ENCODE measurements at places on chromosomes 6 and 20.

GRCh38 chr6:36618366-36619355 is 24.5 kb downstream of the SRSF3 start:
- no peak for DNase-seq

DNA sequence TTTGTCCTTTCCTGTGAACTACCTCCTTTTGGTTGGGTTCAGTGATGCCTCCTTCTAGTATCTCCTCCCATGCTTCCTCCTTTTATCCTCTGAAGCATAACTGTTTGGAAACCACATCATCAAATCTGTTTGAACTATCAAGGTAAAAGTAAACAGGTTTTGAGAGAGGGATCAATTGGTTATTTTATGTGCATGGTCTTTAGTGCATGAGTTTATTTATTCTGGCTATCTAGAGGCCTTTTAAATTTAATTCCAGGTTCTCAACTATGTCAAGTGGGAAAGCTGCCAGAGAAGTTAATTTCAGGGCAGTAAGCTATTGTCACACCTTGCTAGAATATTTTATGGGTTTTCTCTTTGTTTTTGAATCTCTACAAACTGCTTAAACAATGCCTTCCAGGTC is 54.1 kb downstream of the WASF1 start:
- DNase-seq = no peak

GRCh38 chr6:32974016-32974333 is 5.6 kb downstream of the BRD2 start:
- peak; percentile 71 for DNase-seq

- DNase-seq = peak; percentile 90
Measured at GRCh38 chr20:47317127-47317895, 39.2 kb downstream of the ZMYND8 start.

DNA sequence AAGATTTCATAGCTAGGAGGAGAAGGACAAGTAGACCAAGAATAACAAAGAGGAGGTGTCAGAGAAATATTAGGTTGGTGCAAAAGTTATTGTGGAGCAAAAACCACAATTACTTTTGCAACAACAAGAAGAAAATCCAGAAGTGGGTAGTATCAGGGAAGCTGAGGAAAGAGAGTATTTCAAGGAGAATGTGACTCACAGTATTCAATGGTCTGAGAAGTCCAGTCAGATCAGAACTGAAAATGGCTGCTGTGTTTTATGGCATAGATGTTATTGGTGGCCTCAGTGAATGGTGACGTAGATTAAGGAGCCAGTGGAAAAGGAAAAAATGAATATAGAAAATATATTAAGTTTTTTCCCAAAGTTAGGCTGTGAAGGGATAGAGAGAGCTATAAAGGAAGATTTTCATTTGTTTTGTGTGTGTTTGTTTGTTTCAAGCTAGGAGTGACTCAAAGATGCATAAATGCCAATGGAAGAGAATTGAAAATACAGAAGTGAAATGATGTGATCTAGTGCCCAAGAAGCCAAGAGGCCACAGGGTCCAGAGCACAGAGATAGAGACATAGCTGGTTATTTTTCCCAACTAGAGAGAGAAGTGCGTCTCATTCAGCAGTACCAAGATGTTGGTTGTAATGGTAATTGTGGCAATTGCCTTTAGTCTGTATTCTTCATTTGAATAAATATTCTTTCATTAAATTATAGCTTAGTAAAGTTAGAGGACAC is 112.8 kb downstream of the ADTRP start:
- DNase-seq = no peak

GRCh38 chr6:170445971-170446370 is 107.1 kb downstream of the PSMB1 start:
- DNase-seq = no peak

DNA sequence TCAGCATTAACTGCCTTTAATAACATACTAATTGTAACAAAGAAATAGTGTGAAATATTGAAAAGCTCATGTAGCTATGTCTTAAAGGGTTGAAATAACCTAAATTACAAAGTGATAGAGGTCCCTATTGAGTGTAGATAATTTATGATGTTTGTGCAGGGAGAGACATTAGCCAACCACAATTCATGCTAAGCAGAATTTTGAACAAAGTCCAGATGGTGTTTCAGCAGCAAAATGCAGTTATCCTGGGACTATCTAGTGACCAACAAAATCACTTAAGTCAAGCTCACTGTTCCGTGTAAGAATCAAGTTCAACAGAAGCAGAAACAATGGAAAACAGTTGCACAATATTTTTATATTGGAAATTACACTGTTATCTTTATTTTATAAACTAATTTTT is 218.5 kb downstream of the SIM1 start:
- DNase-seq = no peak

DNA sequence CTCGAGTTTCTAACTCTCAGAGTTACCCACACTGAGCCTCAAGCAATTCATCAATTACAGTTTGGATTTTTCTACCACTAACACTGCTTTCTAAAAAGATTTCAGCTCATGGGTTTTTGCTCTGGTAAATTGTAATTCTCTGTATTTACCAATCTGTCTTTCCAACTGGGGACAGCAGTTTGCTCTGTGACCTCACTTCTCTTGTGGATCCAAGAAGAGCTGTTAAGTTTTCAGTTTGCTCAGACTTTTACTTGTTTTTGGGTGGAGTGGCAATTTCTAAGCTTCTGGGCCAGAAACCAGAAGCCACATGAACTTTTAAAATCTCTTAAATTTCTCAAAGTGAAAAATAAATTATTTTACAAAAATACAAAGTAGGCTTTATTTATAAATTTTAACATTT is 74.2 kb downstream of the ROS1 start:
- no peak for DNase-seq

GRCh38 chr6:35154947-35155346 is 13.8 kb upstream of the TCP11 start:
- no peak for DNase-seq

DNA sequence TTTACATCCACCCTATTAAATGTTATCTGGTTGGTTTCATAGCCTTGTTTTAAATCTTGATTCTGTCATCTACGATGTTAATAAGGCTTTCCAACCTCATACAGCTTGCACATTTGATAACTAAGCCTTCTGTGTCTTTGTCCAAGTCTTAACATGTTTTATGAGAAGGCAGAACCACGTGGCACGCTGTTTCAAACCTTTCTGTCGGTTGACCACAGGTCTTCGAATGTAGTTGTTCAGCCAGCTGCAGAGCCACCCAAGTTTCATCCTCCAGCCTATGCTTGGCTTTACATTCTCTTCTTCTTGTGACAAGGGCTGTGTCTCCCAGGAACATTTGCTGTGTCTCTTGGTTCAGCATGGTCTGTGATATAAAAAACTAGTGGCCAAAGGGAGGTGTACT is 15.7 kb upstream of the SGK2 start:
- no peak for DNase-seq

- no peak for DNase-seq
Measured at GRCh38 chr6:99011151-99011550, 63.4 kb upstream of the FBXL4 start.

DNA sequence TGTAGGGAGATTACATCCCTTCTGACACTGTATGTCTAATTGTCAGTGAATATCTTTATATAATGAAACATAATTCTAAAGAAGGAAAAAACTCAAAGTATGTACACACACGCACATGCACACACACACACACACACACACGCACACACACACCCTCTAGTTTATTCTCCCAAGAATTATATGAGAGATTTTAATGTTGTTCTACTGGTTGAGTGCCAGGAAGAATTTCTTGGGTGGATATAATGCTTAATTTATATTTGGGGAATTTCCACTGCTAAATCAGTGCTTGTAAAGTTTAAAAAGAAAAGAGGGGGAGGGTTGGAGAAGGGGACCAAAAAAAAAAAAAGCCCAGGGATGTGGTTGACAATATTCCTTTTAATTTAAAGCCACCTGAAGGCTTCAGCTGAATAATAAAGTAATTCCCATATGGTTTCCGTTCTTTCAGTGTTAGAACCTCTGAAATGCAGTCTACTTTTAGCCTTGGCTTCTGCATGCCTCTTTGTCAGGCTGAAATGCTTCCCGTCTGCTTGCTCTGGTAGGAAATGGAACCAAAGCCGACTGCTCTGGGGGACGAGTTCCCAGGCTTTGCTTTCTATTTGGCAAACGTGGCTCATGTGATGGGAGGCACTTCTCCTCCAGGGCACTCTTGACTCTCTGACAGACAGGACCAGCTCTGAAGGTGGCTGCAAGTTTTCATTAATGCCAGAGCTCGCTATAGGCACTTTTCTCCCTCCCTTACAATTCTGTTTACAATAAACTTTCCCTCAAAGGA is 225.4 kb downstream of the PRL start:
- DNase-seq = peak; percentile 23

DNA sequence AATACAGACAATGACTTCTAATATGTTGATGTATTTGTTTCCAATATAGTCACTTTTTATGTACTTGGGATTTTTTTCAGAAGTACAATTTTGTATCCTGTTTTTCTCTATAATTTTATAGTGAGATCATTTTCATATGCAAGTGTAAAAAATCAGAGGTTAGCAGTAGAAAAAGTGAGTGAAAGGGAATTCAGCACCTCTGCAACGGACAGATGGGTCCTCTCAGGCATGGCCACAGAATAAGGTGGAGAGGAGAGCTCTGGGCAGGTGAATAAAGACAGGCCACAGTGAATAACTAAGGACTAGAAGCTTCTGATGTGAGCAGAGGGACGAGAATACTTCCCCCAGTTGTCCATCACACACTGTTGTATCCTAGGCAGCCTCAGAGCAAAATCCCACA is 210.1 kb upstream of the CNR1 start:
- no peak for DNase-seq

- no peak for DNase-seq
Measured at GRCh38 chr20:43715511-43715910, 11.3 kb downstream of the GTSF1L start.

- no peak for DNase-seq
Measured at GRCh38 chr6:1970151-1970561, 275.2 kb downstream of the GMDS start.

- DNase-seq = no peak
Measured at GRCh38 chr6:125718109-125718508, 31.3 kb upstream of the HEY2 start.

- no peak for DNase-seq
Measured at GRCh38 chr20:49890471-49891361, 24.6 kb downstream of the SPATA2 start.

- no peak for DNase-seq
Measured at GRCh38 chr6:35686873-35687555, 1.7 kb downstream of the FKBP5 start.

- no peak for DNase-seq
Measured at GRCh38 chr6:4660377-4661321, 115.6 kb upstream of the CDYL start.

GRCh38 chr6:130132286-130132701 is 90.5 kb downstream of the SAMD3 start:
- DNase-seq = no peak

- DNase-seq = no peak
Measured at GRCh38 chr6:29956518-29956917, 14.2 kb downstream of the HLA-A start.

- DNase-seq = no peak
Measured at GRCh38 chr6:137084865-137085617, 40.3 kb upstream of the IL20RA start.

DNA sequence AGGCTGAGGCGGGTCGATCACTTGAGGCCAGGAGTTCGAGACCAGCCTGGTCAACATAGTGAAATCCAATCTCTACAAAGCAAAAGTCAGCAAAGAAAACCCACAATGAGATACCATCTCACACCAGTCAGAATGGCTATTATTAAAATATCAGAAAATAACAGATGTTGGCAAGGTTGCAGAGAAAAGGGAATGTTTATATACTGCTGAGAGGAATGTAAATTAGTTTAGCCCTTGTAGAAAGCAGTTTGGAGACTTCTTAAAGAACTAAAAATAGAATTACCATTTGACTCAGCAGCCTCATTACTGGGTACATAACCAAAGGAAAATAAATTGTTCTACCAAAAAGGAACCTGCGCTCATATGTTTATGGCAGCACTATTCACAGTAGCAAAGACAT is 16.7 kb upstream of the GCM1 start:
- no peak for DNase-seq

DNA sequence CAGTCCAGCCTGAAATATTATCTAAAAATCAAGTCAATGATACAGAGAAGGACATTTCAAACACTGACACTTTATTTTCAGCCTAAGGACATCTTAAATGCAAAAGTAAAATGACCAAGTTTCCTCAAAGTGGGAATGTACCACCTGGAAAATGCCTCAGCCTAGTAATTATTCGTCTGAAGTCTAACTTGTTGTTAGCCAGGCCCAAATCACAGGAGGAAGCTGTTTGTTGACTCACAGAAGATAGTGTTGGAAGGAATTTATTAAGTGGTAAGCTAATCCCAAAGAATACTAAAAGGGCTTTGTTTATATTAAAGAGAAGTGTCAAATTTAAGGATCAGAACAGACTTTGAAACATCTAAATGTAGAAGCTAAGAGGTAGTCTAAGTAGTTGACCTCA is 2.5 kb downstream of the PDE7B start:
- DNase-seq = no peak

DNA sequence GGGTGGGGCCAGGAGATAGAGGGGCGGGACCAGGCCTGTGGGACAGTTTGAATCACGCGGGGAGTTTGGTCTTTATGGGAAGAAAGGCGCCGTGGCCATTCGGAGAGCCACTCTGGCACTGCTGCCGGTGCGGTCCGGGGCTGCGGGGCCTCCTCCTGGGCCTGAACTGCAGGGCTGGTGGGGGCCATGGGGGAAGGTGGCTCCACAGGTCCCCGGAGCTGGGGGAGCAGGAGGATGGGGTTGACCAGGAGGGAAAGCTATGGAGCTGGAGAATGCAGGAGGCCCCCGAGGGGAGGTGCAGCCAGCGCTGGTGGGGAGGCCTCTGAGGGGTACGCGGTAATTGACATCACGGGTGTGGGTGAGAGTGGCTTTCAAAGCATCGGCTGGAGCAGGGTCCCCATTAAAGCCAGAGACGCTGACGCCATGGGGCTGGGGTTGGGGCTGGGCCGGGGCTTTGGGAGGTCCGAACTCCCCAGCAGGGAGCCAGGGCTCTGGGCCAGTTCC is 1.8 kb upstream of the BHLHE23 start:
- DNase-seq = no peak

- no peak for DNase-seq
Measured at GRCh38 chr6:17871836-17872235, 115.6 kb downstream of the KIF13A start.

Measured in A673 (cell line).